ENCODE measurements at places on chromosomes 6 and 20. TPM values are rescaled to one million over a fixed set of nuclear protein-coding genes. Genes with fewer than 3 reads are reported as not detected.

- no peaks in the 10 kb centered on the region for H3K36me3 ChIP-seq
- no peaks in the 10 kb centered on the region for H3K27me3 ChIP-seq
- no peak within 1 kb of the TSS for H3K4me3 ChIP-seq
- H3K4me1 ChIP-seq: peaks cover 7% of the 10 kb centered on the region
- no peak for DNase-seq
- H3K27ac ChIP-seq: peak within 1 kb of the TSS; percentile 47
Measured at GRCh38 chr6:65707126-65707826, at the start of gene EYS. Gene EYS, minus strand, starts transcription at chr6:65707226. Its CDS starts 211,816 bp downstream, at chr6:65495410.

The TBCC gene
- 20.6 TPM for total RNA-seq

DNA sequence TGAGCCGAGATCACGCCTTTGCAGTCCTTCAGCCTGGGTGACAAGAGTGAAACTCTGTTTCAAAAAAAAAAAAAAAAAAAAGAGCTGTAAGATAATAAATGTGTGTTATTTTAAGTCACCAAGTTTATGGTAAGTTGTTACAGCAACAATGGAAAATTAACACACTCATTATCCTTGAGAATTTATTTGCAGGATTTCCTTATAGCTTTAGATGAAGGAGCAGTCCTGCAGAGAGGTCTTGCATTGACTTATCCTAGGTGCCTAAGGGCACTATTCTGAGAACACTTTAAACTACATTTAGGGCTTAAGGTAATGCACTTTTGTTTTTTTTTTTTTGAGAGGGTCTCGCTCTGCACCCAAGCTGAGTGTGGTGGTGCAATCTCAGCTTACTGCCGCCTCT, 13.8 kb upstream of the SCAF8 start:
- H3K4me1 ChIP-seq: no peaks in the 10 kb centered on the region
- no peaks in the 10 kb centered on the region for H3K27me3 ChIP-seq
- H3K4me3 ChIP-seq: no peak overlapping the region
- no peak for DNase-seq

The SRMS gene
- total RNA-seq: not detected

- no peak overlapping the region for H3K4me3 ChIP-seq
- H3K4me1 ChIP-seq: no peaks in the 10 kb centered on the region
- no peaks in the 10 kb centered on the region for H3K36me3 ChIP-seq
Measured at GRCh38 chr6:88157106-88157505, 9.0 kb downstream of the CNR1 start.

GRCh38 chr6:42264162-42264851, 46.6 kb upstream of the MRPS10 start:
- no peak overlapping the region for H3K4me3 ChIP-seq
- DNase-seq: no peak

- peaks cover 86% of the 10 kb centered on the region for H3K27me3 ChIP-seq
- H3K4me3 ChIP-seq: no peak overlapping the region
- no peaks in the 10 kb centered on the region for H3K36me3 ChIP-seq
- peaks cover 10% of the 10 kb centered on the region for H3K4me1 ChIP-seq
Measured at GRCh38 chr6:41374618-41375590, 39.5 kb downstream of the NCR2 start.

The C6orf58 gene
- not detected for total RNA-seq

DNA sequence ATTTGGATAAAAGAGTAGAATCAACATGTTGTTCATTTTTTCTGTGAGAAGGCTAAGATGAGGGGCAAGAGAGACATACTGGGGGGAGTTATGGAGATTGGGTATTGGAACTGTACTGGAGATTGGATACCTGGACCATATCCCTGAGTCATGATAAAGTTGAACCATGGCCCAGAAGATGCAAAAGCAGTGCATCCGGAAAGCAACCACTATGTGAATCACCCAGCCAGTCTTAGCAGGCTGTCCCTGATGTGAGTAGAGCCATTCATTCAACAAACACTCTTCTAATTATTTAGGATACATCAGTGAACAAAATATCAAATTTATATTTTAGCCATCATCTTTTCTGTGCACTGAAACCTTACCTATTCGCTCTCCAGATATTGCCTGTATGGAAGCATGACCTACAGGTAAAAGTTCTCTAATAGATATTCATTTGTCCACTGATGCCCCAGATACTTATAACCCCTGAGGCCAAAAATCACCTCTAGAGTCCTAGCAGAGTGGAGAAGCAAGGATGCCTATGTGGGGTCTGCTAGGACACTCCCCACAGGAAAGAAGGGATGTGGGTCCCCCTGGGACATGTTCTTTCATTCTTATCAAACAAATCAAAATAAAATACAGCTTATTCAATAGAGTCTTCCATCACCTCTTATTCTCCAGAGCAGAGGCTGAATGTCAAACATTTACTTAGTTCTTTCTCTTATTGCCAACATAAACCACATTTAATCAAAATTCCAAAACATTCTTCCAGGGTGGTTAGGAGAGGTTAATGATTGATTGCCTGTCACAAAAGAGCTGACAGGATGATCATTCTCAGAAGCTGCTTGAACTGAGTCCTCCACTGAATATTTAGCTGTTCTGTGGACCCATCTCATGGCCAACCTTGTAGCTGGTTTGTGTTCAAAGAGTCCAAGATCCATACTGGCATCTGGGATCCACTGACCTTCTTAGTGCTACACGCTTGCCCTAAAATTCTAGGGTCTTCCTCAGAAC, 37.0 kb upstream of the PKHD1 start:
- H3K4me1 ChIP-seq: no peaks in the 10 kb centered on the region
- no peak for DNase-seq
- H3K4me3 ChIP-seq: no peak overlapping the region
- no peaks in the 10 kb centered on the region for H3K27me3 ChIP-seq
- H3K36me3 ChIP-seq: no peaks in the 10 kb centered on the region

DNA sequence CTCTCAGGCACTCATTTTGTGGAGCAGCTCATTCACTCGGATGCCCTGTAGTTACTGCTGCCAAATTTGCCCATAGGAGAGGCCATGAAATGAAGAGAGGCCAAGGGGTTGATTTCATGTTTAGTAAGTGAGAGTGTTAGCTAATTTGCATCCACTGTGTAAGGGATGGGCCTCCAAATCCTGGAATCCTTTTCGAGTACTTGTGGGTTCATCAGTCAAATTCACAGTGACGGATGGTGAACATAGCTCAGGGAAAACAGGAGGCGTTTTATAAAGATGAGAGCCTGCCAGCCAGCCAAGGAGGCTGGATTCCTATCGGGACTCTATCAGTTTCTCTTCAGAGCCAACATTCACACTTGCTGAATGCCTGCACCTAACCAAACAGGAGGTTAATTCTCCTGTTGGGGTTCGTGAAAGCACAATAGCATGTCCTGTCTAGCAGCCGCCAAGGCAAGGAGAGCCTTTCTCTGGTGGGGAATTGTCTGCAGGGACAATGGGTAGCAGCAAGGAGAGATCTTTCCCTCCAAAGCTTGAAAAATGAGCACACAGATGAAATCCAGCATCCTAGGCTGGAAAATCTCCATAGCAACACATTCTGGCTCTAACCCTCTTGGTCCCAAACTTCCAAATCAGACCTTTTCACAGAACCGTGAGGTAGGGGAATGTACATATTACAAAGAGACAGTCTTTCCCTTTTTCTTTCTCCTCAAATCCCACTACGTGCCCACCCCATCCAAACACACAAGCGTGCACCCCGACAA, 231.4 kb upstream of the ECI2 start:
- DNase-seq: no peak
- H3K27ac ChIP-seq: no peak overlapping the region
- H3K4me1 ChIP-seq: no peaks in the 10 kb centered on the region
- no peak overlapping the region for H3K4me3 ChIP-seq
- no peaks in the 10 kb centered on the region for H3K27me3 ChIP-seq

DNA sequence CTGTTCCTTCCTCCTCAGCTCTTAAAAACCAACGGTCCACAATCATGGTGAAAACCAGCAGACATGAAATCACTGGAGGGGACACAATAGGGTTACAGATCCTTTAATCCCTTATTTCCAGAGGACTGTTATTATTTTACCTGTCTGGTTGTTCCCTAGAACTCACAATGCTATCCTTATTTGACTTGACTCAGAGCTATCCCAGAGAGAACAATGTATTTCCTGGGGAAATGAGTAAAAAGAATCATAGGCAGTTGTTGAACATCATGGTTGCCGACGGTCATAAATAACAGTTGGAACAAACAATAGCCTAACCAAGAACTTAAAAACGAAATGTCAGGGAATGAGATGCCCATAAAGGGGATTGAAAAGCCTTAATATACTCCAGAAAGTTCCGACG, 9.3 kb downstream of the OR2H1 start:
- peaks cover 3% of the 10 kb centered on the region for H3K27me3 ChIP-seq
- no peak for DNase-seq
- no peak overlapping the region for H3K4me3 ChIP-seq
- H3K4me1 ChIP-seq: no peaks in the 10 kb centered on the region
- H3K27ac ChIP-seq: no peak overlapping the region

The KLC4 gene
- 133 TPM for total RNA-seq

GRCh38 chr20:5885866-5886265, 64.5 kb downstream of the TRMT6 start:
- no peaks in the 10 kb centered on the region for H3K27me3 ChIP-seq
- no peaks in the 10 kb centered on the region for H3K4me1 ChIP-seq
- no peaks in the 10 kb centered on the region for H3K36me3 ChIP-seq
- H3K4me3 ChIP-seq: no peak overlapping the region
- H3K27ac ChIP-seq: no peak overlapping the region
